ENCODE measurements at places on chromosomes 6 and 20.

- DNase-seq = no peak
Observed at GRCh38 chr6:2028457-2029038, 216.9 kb downstream of the GMDS start.

DNA sequence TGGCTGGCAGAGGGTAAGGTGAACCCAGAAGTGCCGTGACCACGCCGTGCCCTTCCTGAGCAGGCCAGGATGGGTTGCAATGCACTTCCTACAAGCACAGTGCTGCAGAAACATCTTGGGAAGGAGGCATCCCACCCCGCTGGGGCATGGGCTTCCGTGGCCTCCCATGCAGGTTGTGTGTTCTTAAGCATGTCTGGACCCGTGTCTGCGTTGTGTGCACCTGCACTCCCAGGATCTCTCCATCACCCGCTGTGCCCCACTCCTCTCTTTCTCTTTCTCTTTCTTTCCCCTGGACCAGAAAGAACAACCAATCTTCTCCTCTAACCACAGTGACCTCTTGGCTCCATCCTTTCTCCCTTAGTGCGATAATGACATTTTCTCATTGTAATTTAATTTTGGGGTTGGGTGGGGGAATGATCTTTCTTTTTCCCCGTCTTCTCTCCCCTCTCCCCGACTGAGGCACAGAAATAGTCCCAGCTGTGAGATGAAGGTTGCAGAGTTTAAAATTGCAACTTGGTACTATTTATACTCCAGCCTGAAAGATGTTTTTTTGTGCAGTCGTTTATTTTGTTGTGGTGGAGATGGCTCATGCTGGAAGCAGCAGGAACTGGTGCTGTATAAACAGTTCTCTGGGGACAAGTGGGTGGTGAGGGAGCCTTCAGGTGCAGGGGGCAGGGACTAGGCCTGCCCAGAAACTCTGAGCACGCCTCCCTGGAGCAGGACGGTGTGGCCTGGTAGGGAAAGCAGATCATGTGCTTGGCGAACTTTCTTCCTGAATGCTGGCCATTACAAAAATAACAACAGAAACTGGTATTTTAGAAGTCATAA lies 20.5 kb downstream of the BCAS4 start:
- no peak for DNase-seq

DNA sequence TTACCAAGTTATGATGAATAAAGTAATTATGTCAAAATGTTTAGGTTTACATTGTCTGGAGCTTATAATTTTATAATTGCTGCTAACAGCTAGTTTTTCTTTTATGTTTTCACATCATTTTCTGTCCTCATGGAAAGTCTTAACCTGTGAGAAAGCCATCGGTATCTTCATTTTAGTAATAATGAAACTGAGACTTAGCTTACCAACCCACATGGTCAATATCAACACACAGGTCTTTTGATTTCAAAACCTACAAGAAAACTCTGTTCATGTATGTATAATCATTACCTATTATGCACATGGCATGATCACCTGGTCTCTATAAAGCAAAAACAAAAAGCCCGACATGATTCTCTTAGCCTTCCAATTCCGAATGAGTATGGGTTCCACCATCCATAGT lies 61.9 kb downstream of the KCNQ5 start:
- DNase-seq = no peak

DNA sequence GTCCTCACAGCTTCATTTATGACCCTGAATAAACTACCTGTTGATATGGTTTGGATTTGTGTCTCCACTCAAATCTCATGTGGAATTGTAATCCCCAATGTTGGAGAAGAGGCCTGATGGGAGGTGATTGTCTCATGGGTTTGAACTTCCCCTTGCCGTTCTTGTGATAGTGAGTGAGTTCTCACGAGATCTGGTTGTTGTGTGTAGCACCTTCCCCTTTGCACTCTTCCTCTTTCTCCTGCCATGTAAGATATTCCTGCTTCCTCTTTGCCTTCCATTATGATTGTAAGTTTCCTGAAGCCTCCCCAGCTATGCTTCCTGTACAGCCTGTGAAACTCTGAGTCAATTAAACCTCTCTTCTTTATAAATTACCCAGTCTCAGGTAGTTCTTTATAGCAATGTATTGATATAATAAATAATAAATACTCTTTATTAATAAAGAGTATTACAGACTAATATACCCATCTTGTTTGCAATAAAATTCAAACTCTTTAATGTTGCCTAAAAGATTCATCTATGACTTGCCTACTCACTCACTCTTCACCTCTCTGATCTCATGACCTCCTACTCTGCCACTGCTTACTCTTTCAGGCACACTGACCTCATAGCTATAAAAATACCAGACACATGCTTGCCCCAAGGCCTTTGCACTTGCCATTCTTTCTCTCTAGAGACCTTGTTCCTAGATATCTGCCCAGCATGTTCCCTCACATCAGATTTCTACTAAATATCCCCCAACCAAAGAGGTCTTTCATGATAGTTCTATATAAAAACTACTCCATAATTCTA lies 256.4 kb upstream of the MARCKS start:
- DNase-seq = no peak

- no peak for DNase-seq
Observed at GRCh38 chr6:122264557-122264956, 134.9 kb upstream of the HSF2 start.

GRCh38 chr20:21240394-21240793 lies 62.7 kb upstream of the XRN2 start:
- DNase-seq = no peak

All from right renal cortex interstitium (tissue), 3 donors.